Ovary (tissue), 10 donors: ENCODE measurements at places on chromosomes 5 and 9.
A peak's percentile ranks its signal among the peaks of the same experiment; 100 is the strongest.

DNA sequence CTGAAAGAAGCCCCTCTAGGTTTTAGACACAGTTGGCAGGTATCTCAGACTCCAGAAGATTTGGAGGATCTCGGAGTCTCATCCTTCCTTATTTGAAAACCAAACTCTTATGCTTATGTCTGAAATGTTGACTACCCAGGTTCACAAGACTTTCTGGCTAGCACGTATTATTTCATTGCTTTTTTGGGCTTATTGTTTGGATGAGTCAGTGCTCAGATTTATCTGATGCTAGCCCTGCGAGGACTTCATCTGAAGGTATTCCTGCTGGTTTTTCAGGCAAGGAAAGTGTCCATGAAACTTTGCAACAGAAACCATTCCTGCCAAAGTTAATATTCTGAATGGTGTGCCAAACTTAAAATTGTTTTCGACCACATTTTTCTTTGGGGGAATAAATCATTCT, 8.5 kb downstream of the OSTF1 start:
- DNase-seq, result no peak

- DNase-seq, result no peak
Observed at GRCh38 chr9:13513716-13514444, 234.4 kb upstream of the MPDZ start.

DNA sequence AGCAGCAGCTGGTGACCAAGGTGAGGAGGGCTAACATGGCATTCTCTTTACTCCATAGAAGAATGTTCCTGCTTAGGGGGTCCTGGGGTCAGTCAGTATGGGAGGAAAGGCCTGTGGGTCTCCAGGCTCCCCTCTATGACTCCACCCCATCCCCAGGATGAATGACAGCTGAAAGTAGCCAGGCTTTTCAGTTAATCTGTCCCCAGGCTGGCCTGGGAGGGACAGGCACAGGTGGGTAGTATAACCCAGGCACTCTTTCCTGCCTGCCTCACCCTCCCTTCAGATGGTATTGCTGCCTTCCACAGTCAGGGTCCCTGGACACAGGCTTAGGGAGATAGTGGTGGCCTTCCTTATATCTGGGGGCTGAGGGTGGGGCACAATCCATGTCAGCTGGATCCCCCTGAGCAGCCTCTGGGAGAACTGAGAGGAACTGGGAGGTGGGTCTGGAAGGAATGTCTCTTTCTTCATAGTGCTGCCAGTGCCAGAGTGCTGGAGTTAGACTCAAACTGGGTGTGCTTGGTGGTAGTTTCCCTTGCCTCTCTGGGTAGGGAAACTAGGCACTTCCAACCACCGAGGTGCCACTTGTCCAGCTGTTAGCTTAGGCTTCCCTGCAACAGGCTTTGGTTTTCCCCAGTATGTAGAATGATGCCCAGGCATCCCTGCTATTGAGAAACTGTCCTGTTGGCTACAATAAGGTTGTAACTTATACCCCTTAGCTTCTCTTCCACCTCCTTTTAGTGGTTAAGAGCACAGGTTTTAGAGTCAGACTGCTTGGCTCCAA, 27.8 kb downstream of the LARP1 start:
- no peak for DNase-seq

DNA sequence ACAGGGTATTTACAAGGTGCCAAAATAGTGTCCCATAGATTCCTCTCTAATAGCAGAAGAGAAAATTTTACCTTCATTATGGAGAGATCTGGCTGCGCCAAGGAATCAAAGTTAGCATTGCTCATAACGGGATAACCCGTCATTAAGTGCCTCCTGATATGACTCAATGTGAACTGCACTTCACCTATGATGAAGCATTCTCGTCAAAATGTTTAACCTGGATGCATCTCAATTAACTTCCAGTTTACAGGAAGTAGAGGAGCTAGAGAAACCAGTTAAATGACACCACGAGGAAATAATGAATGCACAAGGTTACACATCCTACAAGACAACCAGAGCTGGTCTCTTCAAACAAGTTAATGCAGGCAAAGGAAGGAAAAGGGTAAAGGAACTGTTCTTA, 17.2 kb downstream of the FBXW11 start:
- no peak for DNase-seq

- no peak for DNase-seq
Observed at GRCh38 chr9:97109194-97109811, 70.4 kb upstream of the CTSV start.

GRCh38 chr9:76521906-76522305, 62.9 kb downstream of the GCNT1 start:
- no peak for DNase-seq

DNA sequence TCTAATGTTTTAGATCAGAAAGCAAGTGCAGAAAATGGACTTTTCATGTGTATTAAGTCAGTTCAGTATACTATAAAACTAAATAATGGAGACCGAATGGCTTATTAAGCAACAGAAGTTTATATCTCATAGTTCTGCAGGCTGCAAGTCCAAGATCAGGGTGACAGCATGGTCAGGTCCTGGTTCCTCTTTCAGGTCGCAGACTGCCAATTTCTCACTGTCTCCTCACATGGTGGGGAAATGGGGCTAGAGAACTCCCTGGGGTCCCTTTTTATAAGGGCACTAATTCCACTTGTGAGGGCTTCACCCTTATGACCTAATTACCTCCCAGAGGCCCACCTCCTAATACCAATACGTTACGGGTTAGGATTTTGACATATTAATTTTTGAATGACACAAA, 48.7 kb downstream of the RICTOR start:
- DNase-seq, result no peak

GRCh38 chr9:99762470-99762869, 59.2 kb upstream of the NR4A3 start:
- no peak for DNase-seq

DNA sequence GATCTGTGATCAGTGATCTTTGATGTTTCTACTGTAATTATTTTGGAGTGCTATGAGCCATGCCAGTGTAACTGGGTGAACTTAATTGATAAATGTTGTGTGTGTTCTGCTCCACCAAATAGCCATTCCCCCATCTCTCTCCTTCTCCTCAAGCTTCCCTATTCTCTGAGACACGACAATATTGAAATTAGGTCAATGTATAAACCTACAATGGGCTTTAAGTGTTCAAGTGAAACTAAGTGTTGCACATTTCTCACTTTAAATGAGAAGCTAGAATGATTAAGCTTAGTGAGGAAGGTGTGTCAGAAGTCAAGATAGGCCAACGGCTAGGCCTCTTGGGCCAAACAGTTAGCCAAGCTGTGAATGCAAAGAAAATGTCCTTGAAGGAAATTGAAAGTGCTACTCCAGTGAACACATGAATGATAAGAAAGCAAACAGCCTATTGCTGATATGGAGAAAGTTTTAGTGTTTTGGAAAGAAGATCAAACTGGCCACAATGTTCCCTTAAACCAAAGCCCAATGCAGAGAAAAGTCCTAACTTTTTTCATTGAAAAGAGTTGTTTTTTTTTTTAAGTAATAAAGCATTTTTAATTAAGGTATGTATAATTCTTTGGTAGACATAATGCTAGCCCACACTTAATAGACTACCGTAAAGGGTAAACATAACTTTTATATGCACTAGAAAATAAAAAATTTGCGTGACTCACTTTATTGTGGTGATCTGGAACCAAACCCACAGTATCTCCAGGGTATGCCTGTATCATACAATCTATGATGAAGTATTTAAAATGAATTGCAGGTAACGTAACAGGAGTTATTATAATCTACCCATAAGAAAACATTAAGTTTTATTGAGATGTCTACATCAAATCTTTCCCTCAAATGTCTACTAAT, 42.5 kb upstream of the ALDH1A1 start:
- no peak for DNase-seq

GRCh38 chr5:140855772-140856674, at the start of gene PCDHA10:
Gene PCDHA10 (plus strand): TSS chr5:140855897. CDS start chr5:140856049, 152 bp downstream.
- DNase-seq, result no peak

DNA sequence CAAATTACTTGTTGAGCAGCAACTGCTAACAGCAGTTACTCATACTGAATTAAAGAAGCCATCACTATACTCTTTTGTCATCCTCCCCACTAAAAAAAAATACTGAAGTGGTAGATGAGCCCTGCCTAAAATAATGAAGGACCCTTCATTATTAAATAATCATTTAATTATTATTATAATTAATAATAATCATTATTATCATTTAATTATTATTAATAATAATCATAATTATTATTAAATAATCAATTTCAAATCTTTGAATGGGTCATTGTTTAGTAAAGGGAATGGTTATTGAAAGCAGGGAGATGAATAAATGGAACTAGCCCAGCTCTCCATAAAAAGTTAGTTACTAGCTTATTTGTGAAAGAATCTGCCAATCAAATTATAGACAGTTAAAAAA, 396.4 kb downstream of the NFIB start:
- no peak for DNase-seq

DNA sequence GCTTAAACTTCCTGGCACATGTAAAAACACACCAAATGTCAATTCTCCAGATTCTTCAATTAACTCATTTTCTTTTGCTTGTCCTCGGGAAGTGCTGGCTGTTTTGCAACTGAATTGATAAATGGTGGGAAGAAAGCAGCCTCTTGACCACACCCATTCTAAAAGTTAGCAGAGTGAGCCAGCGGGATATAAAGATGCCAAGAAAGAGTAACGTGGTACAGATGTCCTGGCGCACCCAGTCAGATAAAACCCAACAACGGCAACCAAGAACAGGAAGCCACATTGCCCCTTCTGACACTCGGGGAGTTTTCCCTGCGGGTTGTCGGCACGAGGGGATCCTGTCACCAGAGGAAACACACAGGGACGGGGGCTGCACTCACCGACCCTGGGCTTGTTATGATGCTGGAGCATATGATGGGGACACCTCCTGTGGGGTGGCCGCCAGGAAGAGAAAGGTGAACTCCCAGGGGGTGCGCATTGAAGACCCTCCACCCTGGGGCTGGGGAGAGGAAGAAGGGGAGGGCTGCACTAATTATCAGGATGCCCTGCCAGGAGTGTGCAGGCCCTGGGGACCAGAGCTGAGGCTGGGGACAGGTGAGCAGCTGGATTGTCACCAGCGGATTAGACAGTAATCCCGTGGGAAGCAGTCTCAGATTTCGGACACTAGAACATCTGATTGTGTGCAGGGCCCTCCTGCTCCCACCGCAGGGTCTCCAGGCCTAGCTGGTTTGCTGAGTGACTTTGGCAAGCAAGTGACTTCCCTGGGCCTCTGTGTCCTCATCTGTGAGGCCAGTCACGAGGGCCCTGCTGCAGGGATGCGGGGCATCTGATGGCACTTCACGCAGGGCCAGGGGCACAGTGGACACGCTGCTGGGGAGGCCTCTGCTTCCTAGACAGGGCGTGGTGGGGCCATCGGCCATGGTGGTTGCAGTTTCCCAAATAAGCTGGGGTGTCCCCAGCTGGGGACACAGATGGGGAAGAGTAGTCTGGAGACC, 59.2 kb downstream of the CRB2 start:
- no peak for DNase-seq

GRCh38 chr5:10875201-10875768, 114.3 kb upstream of the DAP start:
- no peak for DNase-seq

- DNase-seq, result no peak
Observed at GRCh38 chr9:124721109-124721906, 49.8 kb downstream of the NR6A1 start.

DNA sequence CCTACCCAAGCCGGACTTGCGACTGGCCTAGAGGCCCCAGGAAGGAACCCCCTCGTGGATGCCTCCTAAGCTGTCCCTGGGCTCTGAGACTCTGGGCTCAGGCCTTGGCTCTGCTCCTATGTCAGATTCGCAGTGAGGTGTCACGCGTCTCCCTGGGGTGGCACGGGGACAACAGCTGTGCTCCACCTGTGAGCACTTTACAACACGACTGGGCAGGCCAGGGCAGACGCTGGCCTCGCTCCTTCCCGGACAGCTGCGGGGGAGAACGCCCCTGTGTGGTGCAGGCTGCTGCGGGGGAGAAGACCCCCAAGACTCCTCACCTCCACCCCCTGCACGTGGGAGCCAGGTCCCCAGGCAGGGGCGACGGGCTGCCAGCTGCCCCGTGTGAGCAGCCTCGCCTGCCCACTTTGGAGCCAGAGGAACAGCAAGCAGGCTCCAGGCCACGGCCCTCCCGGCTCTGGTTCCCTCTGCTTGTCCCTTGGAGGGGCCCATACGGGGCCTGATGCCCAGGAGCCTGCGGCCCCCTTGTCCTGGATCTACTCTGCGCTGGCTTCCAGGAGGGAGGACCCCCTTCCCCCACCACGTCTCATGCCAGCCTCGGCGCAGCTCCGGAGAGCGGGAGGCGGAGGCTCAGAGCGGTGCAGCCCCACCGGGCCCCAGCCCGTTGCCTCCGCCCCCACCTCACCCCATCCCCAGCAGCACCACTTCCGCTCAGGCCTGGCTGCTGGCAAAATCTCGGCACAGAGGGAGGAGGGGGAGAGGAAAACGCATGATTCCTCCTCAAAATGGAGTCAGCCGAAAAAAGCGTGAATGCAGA, 36.0 kb downstream of the SARDH start:
- peak; percentile 75 for DNase-seq

GRCh38 chr9:103816146-103816545, 278.0 kb upstream of the SMC2 start:
- no peak for DNase-seq

GRCh38 chr5:122805481-122805880, 30.6 kb downstream of the SNX2 start:
- DNase-seq, result no peak

DNA sequence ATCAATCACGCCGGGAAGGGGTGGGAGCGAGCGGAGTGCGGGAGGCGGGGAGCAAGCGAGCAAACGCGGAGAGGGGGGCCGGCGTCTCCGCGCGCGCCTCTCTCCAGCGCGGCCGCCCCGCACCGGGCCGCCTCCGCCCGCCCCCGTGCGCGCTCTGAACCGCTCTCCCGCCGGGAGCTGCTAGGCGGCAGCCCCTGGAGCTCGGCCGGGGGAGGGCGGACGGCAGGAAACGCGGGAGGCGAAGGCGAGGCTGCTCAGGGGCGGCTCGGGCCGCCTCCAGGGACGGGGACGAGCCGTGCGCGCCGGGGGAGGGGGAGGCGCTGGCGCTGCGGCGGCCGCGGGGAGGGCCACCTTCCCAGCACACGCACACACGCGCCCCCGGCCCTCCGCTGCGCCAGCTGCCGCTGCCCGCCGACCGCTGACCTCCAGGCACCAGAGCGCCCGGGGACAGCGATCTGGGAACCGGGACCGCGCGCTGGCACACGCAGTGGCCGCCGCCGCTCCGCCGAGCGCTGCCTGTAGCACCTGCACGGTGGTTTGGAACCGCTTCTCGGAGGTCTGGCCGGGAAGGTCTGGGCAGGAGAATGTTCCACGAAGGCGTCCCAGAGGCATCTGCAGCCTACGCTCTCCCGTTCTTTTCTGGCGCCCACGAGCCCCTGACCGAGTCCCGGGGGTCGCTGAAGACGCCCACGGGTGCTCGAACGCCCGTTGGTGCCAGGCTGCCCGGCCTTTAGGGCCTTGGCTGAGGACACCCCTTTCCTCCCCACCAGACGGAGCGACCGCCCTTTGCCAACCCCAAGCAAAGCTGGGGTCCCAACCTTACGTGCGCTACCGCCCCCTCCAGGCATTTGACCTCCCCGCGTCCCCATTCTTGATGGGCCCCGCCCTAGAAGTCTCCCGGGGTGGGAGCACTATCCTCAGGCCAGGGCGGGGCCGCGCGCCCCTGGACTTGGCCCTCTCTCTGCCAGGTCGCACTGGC, at the start of gene GABBR2:
Gene GABBR2, minus strand, starts transcription at position 3 of the 979 bp plus-strand sequence. CDS start 198 bp downstream, outside the sequence.
- DNase-seq, result no peak
